ENCODE measurements at places on chromosomes 1 and 21.

DNA sequence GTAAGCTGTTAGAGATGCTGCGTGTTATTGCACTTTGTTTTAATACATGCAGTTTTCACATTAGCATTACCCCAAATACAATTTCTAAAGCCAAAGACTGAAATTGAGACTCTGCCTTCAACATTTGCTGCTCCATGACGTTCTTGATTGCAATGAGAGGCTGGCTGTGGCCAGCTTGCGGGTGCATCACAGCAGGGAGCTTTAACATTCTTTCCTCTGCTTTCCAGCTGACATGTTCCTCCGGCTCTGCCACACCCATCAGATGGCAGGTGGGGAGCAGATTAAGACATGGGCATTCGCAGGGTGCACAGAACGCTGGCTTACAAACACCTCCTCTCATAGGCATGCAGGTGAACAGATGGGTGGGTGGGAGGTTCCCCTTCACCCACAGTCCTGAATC, 314.1 kb downstream of the DISC1 start:
- DNase-seq, result no peak

DNA sequence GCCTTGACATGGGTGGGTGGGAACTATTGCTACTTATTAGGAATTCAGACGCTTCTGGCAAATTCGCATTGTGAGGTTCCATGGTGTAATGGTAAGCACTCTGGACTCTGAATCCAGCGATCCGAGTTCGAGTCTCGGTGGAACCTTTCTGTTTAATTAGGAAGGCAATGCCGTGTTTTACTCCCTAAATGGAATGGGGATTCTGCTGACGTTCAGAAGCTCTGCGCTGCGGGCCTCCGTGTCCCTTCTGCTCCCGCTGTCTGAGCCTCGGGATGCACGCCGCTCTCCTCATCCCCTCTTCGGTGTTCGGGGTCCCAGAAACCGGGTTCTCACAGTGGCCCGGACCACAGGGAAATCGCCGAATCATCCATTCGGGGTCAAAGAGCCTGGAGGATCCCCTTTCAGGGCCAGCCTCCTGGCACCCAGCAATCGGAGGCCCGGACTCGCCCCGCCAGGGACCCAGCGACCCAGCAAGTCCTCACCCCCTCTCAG, 280.3 kb downstream of the FAM72C start:
- no peak for DNase-seq

DNA sequence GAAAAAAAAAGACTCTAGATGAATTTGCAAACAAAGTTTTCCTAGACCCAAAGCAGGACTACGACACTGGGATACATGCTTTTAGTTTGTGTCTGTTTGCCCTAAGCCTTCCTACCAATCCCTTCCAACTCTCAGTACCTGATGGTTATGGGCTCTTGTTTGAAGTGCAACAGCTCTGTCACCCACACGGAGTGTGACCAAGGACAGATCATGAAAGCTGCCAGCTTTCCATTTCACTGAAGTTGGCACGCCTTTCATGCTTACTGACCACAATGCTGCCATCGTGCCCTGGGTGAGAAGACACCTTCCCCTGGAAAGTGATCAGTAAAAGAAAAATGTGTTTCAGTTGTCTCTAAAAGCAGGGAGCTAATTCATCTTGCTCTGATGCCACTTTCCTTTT, 312.5 kb upstream of the PTBP2 start:
- DNase-seq, result no peak

DNA sequence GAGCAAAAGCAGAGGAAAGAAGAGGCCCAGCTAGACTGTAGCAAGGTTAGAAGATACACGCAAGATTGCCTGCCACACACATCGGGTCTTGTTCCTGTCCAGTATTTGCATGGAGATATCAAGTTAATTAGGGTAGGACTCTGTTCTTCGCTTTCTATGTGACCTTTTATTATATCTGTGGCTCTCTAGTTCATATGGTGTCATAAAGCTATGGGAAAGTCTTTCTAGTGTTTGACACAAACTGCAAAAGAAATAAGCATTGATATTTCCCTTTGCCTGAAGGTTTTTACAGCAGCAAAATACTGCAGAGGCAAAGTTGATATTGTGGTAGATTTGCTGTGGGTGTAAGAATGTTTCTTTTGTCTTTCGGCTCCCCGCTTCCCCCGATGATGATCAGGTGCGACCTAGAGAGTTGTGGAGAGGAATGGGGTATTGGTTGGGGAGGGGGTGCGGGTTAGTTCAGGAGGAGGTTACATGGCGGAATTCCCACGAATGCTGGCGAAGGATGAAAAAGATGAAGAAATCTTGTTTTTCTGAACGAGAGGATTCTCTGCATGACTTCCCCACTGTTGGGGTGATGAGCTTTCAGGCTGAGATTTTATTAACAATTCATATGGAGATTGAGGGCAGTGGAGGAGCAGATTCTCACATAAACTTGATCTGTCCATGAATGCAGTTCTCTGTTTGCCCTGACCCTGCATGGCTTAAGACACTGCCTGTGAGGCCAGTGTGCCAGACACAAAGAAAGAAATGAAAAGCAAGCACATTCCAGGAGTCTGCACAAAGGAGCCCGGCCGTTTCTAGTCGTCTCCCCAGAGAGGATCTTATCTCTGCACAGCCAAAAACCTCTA, 550.2 kb downstream of the USP25 start:
- DNase-seq, result no peak

- no peak for DNase-seq
Measured at GRCh38 chr1:55506740-55507577, 291.8 kb upstream of the USP24 start.

- no peak for DNase-seq
Measured at GRCh38 chr1:214123061-214123784, 135.4 kb downstream of the PROX1 start.

DNA sequence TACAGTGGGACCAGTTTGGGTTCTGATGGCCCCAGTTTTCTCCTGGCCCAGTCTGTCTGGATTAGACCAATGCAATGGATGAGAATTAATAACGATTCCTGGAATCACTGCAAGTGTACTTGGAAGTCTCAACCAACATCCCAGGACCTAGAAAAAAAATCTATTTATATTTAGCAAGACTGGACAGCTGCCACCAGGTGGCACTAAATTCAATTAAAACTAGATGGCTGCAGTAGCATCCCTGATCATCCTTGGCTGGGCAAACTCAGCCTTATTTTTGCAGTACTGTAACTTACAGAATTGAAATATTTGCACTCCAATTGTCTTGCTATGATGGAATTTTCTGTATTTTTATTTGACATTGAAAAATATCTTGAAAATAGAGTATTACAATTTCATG, 165.7 kb downstream of the NCAM2 start:
- no peak for DNase-seq

DNA sequence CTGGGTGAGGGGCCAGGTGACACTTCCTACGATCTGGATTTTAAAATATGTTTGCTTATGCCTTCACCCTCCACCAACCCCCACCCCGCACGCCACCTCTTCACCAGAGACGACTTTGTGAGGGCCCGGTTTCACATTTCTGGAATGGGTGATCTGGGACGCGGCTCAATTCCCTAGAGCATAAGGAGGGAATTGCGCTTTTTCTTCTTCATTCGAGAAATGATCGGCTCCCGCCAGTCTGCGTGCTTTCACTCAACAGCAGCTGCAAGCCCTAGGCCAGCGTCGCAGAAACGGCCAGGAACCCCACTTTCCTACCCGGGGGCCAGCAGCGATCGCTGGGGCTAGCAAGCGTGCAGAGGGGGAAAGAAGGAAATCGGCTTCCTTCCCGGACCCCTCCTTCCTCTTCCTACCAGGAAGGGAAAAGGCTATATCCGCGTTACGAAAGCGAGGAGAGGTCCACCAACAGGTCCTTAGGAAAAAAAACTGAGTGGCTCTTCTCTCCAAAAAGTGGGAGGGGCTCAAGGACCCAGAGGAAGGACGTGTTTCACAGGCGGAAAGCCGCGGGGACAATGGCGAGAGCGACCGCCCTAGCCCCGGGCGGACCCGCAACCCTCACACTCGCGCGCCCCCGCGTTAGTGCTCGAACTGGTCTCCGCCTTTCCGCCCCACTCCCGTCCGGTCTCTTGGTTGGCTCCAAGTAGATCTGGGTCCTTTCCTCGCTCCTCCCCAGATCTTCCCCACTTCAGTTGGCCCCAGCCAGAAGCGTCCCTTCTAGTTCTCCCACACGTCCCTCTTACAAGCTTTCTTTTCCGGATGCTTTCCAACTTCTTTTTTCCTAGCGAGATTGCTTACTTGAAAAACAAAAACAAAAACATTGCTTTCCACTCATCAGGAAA, 1.1 kb upstream of the ADAMTS1 start:
- DNase-seq, result no peak

- no peak for DNase-seq
Measured at GRCh38 chr1:42282024-42282579, 52.9 kb downstream of the FOXJ3 start.

GRCh38 chr1:21873761-21874160, 61.7 kb downstream of the LDLRAD2 start:
- DNase-seq, result no peak

DNA sequence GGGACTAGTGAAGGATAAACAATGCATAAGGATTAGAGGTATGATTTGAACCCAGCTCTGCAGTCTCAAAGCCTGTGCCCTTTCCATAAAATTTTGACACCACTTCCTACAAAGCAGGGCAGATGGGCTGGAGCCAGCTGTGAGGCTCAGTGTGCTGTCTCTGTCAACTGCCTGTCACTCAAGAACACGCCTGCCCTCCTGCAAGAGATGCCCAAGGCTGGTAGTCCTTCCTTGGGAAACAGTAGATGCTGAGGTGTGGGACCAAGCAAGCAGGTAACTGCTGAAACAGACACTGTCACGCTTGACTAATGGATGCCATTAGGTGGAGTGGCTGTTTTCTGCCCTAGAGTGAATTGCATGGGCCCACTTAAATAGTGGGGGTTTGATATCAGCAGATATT, 402.0 kb downstream of the PTPRU start:
- no peak for DNase-seq

- no peak for DNase-seq
Measured at GRCh38 chr1:230975636-230976035, 3.0 kb downstream of the TTC13 start.

DNA sequence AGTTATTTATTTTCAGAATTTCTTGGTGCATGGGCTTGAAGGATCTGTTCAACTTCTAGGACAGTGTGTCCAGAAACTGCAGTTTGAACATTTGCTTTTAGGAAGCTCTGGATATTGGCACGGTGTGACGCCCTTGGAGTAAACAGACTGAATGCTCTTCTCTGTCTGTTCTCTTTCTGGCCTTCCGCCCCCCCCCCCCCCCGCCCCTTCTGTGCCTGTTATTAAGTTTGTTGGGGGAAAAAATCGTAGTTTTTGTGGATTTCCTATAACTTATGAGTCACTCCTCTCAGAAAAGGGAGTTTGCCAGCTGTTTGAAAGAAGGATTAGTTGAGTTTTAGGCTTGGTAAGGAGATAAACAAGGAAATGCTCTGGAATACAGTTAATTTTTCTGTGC, 1.2 kb downstream of the KCTD3 start:
- DNase-seq, result no peak

- DNase-seq, result no peak
Measured at GRCh38 chr1:206430031-206430983, 40.0 kb upstream of the IKBKE start.
